Stimulated activated CD4-positive, alpha-beta T cell treated with anti-CD3 and anti-CD28 coated beads, Interleukin-2, amount 100 ng/mL, for 4 hours (primary cell): ENCODE measurements at places on chromosomes 16 and 17.

GRCh38 chr17:40373999-40374398, 9.5 kb upstream of the GJD3 start:
- no peak for DNase-seq

DNA sequence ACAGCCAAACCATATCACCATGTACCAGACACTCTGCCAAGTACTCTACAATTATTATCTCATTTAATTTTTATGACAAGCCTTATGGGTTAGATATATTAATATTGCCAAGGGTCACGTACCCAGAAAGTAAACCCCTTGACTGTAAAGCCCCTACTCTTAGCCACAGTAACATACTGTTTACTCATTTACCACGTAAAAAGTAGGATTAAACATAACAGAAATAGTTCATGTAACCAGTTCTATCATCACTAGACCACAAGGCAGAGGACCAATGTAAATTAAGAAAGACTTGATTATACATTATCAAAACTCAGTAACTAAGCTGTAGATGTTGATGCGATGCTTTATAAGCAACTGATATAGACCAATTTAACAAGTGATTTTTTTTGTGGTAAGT, 101.5 kb upstream of the CNTNAP4 start:
- no peak for DNase-seq

GRCh38 chr17:31696184-31696602, 162.9 kb downstream of the COPRS start:
- no peak for DNase-seq

DNA sequence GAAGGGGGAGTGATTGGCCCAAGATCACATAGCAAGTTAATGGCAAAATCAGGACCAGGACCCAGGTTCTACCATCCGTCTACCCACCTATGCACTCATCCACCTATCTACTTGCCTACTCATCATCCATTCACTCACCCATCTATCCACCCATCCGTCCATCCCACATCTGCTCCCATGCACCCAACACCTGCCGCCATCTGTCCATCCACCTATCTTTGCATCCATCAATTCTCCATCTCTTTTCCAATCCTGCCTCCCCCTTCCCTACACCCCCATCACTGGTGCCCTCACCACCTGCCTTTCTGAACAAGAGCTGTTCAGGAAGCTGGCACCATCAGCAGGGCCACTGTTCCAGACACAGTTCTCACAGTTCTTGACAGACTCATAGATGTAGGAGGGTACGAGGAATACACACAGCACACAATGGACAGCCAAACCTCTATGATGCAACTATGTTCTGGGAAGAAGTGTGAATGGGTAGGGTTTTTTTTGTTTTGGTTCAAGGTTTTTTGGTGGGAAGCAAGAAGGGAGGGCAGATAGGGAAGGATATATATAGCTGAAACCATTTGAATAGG, 4.5 kb downstream of the SAMD14 start:
- DNase-seq, result no peak

- DNase-seq, result no peak
Measured at GRCh38 chr17:60372790-60373483, 19.0 kb downstream of the USP32 start.

DNA sequence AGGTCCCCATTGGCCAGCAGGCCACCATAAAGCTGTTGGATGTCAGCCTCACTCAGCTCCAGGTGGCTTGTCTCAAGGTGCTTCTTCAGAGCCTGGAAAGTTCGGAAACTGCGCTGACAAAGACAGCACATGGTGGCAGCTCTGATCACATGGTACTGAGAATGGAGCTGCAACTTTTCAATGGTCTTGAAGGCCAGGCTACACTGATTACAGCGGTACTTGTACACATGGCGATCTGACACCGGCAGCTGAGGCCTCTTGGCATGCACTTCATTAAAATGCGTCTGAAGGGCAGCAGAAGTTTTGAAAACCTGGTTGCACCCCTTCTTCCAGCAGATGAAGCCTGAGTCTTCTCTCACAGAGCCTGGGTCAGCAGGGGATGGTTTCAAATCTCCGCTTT, 249.7 kb downstream of the ZFHX3 start:
- DNase-seq, result no peak

GRCh38 chr17:73757420-73757819, 113.2 kb upstream of the SDK2 start:
- DNase-seq, result no peak

DNA sequence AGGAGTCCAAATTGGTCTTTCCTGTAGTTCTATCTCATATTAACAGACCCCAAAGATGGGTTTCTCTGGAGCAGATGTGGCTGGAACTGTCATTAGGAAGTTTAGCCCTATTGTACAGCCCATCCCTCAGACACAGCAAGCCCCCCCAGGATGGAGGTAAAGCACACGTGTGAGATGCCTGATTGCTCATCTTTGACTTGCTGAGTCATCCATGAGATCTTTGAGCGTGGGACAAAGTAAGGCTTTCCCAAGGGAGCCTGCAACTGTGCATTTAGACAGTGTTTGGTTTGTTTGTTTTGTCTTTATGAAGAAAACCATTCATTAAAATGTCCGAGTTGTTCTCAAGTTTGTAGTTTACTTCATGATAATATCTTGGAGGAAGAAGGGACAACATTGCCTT, 145.3 kb upstream of the CDH13 start:
- no peak for DNase-seq

GRCh38 chr16:47970291-47970931, 185.4 kb downstream of the ABCC12 start:
- DNase-seq, result no peak

DNA sequence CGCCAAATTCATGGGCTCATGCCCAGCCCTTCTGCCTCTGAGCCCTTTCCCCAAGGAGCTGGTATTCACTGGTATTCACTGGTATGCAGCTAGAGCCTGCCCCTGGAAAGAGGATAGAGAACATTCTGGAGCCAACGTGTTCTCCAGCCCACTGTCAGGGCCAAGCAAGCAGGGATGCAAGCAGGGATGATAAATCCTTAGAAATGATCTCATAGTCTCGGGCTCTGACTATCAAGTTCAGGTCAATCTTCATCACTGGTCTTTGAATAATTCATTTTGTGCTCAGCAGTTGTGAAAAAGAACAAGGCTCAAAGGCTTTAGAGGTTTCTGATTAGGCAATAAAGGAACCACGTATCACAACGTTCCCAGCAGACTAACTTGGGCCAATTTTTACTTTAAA, 57.3 kb downstream of the CACNG5 start:
- no peak for DNase-seq

DNA sequence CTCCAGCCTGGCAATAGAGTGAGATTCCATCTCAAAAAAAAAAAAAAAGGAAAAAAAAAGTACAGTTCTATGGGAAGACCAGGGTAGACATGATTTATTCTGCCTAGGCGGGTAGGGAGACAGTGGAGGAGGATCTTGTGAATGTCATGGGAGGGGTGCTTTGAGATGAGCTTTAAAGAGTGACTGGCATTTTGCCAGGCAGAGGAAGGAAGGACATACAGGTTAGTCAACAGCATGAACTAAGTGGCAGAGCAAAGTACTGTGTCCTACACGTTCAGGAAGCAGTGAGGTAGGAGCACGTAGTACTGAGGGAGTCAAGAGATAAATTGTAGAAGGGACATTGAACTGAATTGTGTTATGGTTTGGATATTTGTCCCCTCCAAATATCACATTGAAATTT, 451.5 kb downstream of the TOX3 start:
- no peak for DNase-seq

DNA sequence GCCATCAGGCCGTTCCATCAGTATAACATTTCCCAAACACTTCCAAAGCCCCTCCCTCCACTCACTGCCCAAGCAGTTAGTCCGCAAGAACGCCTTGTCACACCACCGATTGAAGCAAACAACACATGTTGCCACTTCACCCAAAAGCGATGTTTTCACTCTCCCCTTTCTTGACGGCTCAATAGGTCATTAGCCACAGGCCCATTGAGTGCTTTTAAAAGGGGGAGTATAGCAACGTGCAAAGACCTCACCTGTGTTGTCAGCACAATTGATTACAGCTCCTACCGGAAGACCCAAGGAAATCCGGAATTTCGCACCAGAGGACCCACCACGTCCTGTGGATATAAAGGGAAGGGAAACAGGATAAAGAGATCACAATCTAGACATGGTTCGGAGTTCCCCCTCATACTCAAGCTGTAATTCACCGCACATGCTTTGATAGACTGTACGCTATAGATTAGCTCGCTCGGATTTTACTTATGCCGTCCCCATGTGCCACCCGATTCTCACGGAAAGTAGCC, 690 bp downstream of the RPL23 start:
- no peak for DNase-seq

DNA sequence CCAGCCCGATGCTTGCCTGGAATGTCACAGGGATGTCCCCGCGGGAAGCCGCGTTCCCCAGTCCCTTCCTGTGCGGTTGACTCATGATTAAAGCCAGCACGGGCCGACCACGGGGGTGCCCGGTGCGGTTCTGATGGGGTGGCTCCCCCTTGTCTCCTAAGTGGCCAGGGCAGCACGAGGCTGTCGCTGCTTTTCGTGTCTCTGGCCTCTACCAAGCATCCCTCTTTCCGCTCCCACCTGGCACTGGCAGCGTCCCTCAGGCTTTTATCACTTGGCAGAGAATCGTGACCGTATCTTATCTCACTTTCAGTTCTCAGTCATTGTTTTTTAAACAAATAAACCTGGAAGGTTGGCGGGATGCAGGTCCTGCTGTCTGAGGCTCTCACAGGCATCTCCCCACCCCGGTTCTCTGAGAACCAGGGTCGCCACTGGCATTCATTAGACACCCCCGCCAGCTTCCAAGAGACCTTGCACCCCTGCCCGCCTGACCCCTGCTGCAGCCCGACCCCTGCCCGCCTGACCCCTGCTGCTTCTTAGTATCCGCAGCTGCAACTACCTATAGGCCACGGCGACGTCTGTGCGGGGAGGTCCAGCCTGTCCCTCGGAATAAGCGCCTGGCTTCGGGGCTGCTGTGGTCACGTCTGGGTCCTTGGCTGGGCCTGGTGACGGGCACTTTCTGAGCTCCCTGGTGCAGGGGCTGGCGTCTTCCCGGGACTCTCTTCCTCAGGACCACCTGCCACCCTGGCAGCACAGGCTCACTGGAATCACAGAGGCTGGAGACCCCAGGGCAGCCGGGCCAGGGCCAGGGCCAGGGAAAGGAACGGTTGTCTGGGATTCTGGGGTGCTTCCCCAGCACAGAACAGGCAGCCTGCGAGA, 7.5 kb downstream of the C1QTNF8 start:
- DNase-seq, result no peak

DNA sequence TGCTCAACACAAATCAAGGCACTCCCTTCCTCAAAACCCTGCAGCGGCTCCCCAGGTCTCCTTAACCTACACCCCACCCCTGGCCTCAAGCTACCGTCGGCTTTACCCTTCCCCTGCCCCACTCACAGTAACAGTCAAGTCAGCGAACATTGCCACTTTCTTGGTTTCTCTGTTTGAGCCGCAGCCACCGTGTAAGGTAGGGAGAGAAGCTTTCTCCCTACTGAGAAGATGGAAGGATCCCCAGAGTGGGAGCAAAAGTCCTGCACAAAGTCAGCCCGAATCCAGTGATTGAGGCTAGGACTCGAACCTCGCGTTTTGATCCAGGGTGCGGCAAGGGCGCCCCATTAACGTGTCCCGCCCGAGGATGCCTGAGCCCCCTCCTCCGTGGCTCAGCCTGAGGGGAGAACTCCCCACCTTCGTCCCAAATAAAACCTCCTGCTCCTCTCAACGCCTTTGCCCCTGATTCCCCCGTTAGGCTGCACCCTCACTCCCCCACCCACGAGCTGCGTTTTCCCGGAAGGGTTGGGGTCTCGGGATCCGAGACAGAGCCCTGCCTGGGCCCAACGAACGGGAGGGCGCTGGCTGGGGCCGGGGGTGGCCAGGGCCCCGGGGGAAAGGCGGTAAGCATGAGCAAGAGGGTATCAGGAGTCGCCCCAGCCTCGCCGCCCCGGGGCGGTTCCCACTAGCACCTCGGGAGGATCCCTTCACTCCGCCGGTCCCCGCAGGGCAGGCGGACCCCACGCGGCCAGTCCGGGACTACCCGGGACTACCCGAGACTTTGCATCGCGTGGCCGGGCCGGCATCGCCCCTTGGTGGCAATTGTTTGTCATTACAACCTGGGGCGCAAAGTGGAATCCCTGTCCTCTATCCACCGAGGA, 9.9 kb upstream of the NAGS start:
- peak; percentile 38 for DNase-seq

- DNase-seq, result no peak
Measured at GRCh38 chr16:35561346-35561745, 2101.9 kb downstream of the TP53TG3F start.

GRCh38 chr16:61792194-61792909, 243.9 kb downstream of the CDH8 start:
- DNase-seq, result no peak

DNA sequence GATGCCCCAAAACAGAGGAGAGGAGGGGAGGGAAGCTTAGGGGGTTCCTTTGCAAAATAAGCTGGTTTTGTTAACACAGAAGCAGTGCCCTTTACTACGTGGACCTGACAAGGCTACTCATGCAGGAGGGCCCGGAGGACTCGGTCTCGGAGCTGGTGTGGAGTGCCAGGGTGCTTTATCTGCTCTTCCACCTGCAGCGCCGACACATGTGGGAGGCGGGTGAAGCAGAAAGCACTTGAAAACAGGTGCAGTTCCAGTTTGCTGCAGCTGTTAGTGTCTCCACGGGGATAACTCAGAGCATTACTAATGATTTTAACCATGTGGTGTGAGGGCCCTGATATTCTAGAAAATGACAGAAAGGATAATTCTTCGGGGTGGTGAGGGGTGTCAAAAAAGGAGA, 35.0 kb upstream of the MNT start:
- no peak for DNase-seq

DNA sequence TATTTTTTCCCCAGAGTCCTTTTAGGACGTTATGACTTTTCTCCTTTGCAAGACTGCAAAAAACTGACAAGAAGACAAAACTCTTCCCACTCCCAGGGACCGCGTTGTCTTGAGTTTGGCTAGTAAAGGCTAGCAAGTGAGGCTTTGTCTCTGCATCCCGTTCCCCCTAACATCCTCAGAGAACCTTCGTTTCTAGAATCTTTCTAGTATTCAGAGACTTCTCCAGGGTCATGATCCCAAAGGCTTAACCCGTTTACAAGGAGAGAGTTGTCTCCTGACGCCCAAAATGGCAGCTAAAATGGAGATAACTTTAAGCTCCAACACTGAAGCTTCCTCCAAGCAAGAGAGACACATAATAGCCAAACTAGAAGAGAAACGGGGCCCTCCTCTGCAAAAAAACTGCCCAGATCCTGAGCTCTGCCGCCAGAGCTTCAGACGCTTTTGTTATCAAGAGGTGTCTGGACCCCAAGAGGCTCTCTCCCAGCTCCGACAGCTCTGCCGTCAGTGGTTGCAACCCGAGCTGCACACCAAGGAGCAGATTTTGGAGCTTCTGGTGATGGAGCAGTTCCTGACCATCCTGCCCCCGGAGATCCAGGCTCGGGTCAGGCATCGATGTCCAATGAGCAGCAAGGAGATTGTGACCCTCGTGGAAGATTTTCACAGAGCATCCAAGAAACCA, 843 bp downstream of the ZNF174 start:
- DNase-seq, result no peak

- peak; percentile 13 for DNase-seq
Measured at GRCh38 chr17:13597723-13598347, 3.9 kb downstream of the HS3ST3A1 start.

DNA sequence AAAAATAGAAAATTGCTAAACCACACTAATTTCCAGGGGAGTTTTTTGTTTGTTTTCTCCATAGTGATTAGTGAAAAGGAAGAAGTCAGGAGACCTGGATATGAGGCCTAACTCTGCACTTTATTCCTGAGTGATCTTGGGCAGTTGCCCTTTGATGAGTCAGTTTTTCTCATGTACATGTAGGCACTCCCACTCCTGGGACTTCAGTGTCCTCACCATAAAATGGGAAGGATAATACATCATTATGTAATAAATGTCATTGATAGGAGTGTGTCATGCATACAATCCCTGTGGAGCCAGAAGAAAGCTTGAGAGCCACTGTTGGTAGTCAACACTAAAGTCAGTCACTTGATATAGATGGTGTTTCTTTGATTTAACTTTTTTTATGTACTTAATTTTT, 32.5 kb downstream of the WIPF2 start:
- no peak for DNase-seq
